ENCODE measurements at places on chromosomes 2 and 18.
A peak's percentile ranks its signal among the peaks of the same experiment; 100 is the strongest.

DNA sequence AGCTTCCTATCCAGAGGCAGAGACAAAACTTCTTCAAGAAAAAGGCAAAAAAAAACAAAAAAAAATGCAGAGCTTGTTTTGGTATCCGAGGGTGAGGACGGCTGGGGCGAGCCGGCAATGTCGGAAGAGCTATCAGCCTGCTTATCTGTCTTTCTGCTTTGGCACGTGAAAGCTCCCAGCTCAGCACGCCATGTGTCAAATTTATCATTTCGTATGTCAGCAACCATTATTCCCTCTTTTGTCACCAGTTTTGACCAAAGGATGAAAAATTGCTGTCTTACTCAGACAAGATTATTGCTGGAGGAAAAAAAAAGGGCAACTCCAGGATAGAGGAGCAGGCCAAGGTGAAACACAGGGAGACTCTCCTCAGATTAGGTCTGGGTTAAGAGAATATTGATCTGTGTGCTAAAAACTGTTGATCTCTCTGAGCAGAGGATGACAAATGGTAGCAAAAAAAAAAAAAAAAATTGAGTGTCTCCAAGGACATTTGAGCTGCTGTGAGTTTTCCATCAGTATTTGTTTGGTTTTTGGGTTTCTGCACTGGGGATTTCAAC is 532.0 kb upstream of the POU3F3 start:
- DNase-seq = no peak

- peak; percentile 61 for DNase-seq
Measured at GRCh38 chr2:172698041-172698863, 37.4 kb upstream of the RAPGEF4 start.

GRCh38 chr18:80247393-80247841 is at the start of gene PARD6G:
Gene PARD6G, minus strand, starts transcription at chr18:80247514. Its CDS starts 166 bp downstream, at chr18:80247348.
- DNase-seq = peak; percentile 64

- peak; percentile 6 for DNase-seq
Measured at GRCh38 chr18:62876828-62877227, 161.5 kb downstream of the PHLPP1 start.

DNA sequence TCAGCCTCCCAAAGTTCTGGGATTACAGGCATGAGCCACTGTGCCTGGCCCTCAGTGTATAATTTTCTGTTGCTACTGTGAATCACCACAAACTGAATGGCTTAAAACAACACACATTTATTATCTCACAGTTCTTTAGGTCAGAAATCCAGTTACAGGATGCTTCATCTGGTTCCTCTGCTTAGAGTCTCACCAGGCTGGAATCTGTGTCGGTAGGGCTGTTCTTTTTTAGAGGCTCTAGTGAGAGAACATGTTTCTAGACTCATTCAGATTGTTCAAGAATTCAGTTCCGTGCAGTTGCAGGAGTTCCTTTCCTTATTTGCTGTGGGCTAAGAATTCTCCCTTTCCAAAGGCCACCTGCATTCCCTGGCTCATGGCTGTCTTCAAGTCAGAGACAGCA is 22.2 kb downstream of the CCDC121 start:
- DNase-seq = no peak

- DNase-seq = no peak
Measured at GRCh38 chr2:224248944-224249371, 152.9 kb downstream of the FAM124B start.

DNA sequence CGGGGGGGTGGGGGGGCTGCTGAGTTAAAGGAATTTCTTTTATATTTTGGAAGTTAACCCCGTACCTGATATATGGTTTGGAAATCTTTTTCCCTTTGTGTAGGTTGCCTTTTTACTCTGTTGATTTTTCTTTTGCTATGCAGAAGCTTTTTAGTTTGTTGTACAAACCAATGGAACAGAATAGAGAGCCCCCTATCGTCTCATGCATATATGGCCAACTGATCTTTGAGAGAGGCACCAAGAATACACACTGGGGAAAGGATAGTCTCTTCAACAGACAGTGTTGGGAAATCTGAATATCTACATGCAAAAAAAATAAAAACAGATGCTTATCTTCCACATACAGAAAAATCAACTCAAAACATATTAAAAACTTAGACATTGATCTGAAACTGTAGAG is 647.8 kb upstream of the KLHL29 start:
- DNase-seq = no peak

DNA sequence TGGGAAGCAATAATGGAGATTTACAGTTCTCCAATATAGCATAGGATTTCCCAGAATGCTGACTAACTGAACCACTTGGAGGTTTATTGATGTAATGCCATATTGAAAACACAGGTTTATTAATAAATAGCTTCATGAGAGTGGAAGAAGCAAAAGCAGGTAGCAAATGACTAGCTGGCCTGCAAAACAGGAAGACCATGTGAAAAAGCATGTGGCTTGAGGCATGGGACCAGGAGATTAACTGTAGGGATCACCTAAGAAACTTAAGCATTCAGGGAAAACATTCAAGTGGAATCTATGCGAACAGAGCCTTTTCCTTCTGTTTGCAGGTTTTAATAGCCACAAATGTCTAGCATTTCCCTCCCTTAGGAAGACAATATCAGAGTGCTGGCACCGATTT is 679.7 kb downstream of the ZEB2 start:
- no peak for DNase-seq

- DNase-seq = no peak
Measured at GRCh38 chr2:182415771-182416170, 11.1 kb downstream of the PDE1A start.
